Stimulated activated CD8-positive, alpha-beta memory T cell treated with anti-CD3 and anti-CD28 coated beads, Interleukin-12 subunit alpha, Interleukin-12 subunit beta, amount 100 ng/mL, for 4 hours (primary cell): ENCODE measurements at places on chromosomes 16 and 17.
A peak's percentile ranks its signal among the peaks of the same experiment; 100 is the strongest.

DNA sequence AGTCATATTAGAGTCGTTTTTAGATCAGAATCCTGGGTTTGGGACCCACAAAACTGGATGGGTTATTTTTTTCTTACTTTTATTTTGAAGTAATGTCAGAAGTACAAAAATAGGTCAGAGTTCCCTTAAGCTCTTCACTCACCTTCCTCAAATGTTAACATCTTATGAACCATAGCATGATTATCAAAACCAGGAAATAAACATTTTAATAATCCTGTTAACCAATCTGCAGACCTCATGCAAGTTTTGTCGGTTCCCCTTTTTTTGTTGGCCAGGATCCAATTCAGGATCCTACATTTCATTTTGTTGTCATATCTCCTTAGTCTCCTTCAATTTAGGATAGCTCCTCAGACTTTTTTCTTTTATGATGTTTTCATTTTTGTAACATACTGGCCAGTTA lies 162.0 kb downstream of the CHD9 start:
- DNase-seq, result no peak

- DNase-seq, result no peak
Measured at GRCh38 chr17:13346996-13347762, 254.6 kb downstream of the HS3ST3A1 start.

DNA sequence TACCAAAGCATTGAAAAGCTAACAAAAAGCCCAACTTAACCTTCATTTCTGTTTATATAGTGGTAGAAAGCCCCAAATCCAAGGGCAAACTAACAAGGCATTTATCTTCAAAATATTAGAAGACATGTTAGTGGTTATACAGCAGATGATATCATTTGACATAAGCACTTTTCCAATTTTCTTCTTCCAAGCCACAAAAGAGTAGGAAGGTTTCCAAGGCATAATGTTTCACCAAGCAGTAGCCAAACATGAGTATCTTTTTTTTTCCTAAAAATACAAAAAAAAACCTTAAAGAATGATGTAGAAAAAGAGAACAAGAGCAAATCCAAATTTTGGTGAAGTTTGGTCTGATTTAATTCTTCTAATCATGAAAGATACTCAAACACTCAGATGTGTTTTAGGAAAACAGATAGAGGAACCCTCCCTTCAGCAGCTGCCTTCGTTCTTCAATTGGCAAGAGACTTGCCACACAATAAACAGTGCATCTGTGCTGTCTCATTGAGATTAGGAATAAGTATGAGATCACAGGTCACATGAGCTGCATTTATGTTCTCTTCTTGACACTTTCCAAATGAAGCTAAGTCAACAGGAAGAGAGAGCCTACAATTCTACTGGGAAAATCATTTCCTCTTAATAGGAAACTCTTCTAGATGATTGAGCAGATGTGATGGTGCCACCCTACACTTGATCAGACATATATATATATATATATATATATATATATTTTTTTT lies 106.7 kb downstream of the TTC19 start:
- no peak for DNase-seq

- no peak for DNase-seq
Measured at GRCh38 chr17:901191-901950, 78.2 kb downstream of the NXN start.

- peak; percentile 16 for DNase-seq
Measured at GRCh38 chr16:3431779-3432219, 11.5 kb downstream of the ZNF597 start.

DNA sequence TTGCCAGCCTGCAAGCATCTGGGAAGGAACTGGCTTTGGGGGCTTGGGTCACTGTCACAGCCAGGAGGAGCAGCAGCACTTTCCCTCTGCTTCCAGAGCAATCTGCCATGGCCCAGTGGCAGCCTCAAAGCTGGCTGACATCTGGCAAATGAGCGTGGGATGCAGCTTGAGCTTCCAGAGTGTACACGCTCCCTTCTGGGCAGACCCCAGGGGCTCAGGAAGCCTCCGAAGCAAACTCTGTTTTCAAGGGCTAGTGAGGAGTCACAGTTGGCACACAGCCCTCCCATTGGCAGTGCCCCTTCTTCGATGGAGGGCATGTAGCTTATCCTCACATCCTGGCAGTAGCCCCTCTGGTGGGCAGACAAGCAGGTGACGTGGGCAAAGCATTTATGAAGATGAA lies 249.6 kb downstream of the ENGASE start:
- DNase-seq, result no peak

- no peak for DNase-seq
Measured at GRCh38 chr17:66652840-66653507, 181.9 kb upstream of the CACNG5 start.
